NCI-H460 (cell line): ENCODE measurements at places on chromosomes 3 and 15. TPM values are rescaled to one million over a fixed set of nuclear protein-coding genes. Genes with fewer than 3 reads are reported as not detected.

The ATP13A5 gene
- total RNA-seq, result not detected in 2 replicates

The LYSMD2 gene
- total RNA-seq, result 22.5 and 23.5 TPM in 2 replicates

The IMPG2 gene
- total RNA-seq, result 0.12 TPM in 1 of 2 replicates, not detected in the other

The ACKR4 gene
- total RNA-seq, result 0.07 TPM in 1 of 2 replicates, not detected in the other

The VPS33B gene
- total RNA-seq, result 9.8 and 10.4 TPM in 2 replicates

The CDHR4 gene
- total RNA-seq, result not detected in 2 replicates

The TMEM207 gene
- total RNA-seq, result not detected in 2 replicates

The CFAP92 gene
- 0.42 TPM in 1 of 2 replicates, not detected in the other for total RNA-seq

The NT5DC2 gene
- total RNA-seq, result 25.0 and 25.6 TPM in 2 replicates

The PEX5L gene
- 0.02 TPM in 1 of 2 replicates, not detected in the other for total RNA-seq

The SPTSSB gene
- total RNA-seq, result not detected in 2 replicates

The BLOC1S6 gene
- total RNA-seq, result 55.5 and 57.4 TPM in 2 replicates

The SLC2A2 gene
- total RNA-seq, result not detected in 2 replicates

The IRAK2 gene
- 2.1 and 2.2 TPM in 2 replicates for total RNA-seq

The MYL3 gene
- total RNA-seq, result not detected in 2 replicates

The GPR62 gene
- total RNA-seq, result not detected in 2 replicates

The DNAH12 gene
- total RNA-seq, result not detected in 2 replicates

The DAZL gene
- 1.8 TPM in 2 replicates for total RNA-seq

The CNTN3 gene
- 0.84 and 1.5 TPM in 2 replicates for total RNA-seq

The KLHL18 gene
- 11.3 and 13.0 TPM in 2 replicates for total RNA-seq

The CD200R1 gene
- total RNA-seq, result 0.09 TPM in 1 of 2 replicates, not detected in the other

The FGD5 gene
- total RNA-seq, result 0.17 TPM in 1 of 2 replicates, not detected in the other

The RTP3 gene
- not detected in 2 replicates for total RNA-seq

The CLDN11 gene
- total RNA-seq, result 0.38 and 0.72 TPM in 2 replicates

The SLCO2A1 gene
- not detected in 2 replicates for total RNA-seq

The KLF15 gene
- 1.2 and 1.4 TPM in 2 replicates for total RNA-seq

The EFHB gene
- 0.35 and 0.72 TPM in 2 replicates for total RNA-seq
